Activated effector memory CD4-positive, alpha-beta T cell treated with anti-CD3 and anti-CD28 coated beads, Interleukin-2, amount 50 U/mL, for 16 hours (primary cell): ENCODE measurements at places on chromosomes 12 and 14.
A peak's percentile ranks its signal among the peaks of the same experiment; 100 is the strongest.

DNA sequence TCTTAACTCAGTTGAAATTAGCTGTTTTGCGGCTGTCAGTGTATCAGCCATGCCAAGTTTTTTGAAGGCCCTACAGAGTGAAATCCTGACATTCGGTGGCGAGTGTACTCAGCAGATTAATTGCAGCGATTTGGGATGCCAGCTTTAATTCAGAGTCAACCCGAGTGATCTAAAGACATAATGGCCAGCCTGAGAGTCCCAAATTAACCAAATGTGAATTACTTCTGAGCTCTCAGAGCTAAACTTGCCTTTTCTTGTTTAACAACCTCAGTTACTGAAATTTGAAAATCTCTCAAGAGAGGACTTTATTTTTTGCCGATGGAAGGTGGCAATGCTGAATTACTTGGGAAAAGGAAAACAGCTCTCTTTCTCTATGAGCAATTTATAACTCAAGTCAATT, 148.5 kb downstream of the GLT1D1 start:
- no peak for DNase-seq

DNA sequence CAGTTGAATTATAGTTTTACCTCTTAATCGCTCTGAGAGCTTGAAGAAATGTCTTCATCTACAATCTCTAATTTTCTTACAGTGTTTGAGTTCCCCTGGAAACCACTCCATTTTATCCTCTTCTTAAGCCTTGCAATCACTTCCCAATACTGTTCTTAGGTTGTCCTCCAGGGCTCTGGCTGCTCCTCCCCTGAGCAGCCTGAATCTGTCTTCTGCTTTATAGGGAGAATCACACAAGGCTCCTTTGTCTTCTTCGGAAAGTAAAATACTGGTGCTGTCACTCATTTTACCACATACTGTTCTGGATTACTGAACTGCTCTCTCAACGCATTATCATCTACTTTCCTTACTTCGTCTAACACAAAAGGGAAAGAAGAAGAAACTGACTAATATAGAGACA, 133.7 kb downstream of the MDGA2 start:
- DNase-seq, result no peak

DNA sequence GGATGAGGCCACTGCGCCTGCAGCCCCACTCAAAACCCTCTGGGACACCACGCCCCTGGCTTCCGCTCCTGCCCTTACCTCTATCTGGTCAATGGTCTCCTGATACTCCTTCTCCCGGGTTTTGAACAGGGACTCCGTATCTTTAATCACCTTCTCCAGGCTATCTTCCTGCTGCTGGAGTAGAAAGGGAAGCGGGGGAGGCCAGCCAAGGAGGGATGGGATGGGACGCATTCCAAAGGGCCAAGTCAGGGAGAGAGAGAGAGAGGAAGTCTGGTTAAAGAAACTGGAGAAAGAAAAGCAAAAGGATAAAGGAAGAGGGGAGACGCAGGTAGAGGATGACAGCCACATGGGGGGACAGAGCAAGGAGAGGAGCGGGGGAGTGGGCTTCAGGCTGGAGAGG, 7.9 kb downstream of the IFFO1 start:
- DNase-seq, result no peak

- DNase-seq, result no peak
Measured at GRCh38 chr12:96242597-96242996, 48.4 kb downstream of the ELK3 start.

DNA sequence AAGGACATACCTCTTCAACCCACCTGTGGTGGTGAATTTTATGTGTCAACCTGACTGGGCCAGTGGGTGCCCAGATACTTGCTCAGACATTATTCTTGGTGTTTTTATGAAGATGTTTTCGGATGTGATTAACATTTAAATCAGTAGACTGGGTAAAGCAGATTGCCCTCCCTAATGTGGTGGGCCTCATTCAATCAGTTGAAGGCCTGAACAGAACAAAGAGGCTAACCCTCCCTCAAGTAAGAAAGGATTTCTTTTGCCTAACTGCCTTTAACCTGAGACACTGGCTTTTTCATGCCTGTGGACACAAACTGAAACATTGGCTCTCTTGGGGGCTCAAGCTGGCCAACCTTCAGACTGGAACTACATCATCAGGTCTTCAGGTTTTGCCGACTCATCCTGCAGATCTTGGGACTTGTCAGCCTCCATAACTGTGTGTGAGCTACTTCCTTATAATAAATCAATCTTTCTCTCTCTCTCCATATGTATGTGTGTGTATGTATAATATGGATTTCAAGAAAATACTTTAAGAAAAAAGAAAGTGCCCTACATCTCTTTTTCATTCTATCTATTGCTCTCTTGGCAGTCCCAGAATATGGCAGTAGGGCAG, 39.4 kb downstream of the RTN1 start:
- no peak for DNase-seq

DNA sequence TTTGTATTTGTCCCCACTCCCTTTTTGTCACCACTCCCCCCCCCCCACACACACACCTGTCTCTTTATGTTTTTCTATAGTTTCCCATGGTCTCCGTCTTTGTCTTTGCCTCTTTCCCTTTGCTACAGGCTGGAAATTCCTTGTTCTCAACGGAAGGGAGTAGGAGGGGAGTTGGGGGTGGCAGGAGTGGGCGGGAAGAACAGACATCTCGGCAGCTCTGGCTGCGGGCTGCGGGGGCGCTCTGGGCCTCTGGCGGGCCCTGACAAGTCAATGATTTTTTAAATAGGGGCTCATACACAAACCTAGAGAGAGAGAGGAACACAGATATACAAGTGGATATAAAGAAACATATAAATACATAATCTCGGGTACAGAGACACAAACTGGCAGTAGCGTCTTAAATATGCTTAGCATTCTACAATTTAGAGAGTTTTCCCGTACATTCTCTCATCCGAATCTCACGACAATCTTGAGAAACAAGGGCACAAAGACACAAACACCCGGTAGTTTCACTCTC, 2.4 kb upstream of the NAB2 start:
- DNase-seq, result peak; percentile 84

DNA sequence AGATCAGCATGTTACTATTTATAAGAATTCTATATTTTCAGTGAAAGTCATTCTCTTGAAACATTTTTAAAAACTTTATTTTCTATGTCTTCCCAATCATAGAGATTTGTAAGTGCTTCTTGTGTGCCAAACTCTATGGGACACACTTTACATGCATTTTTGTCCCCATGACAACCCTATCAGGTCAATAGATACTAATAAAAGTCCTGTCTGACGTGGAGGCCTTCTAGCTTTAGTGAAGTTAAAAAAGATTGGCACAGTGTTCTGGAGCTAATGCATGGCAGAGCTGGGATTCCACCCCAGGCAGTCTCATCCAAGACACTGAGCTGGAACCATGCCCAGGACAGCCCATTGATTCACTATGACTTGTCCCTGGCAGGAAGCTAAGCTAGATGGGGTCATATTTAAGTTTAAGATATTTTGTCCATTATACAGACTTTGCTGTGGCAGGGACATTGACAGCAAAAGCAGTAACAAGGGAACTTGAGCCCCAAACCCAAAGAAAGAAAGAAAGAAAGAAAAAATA, 28.1 kb downstream of the TTC6 start:
- DNase-seq, result no peak

DNA sequence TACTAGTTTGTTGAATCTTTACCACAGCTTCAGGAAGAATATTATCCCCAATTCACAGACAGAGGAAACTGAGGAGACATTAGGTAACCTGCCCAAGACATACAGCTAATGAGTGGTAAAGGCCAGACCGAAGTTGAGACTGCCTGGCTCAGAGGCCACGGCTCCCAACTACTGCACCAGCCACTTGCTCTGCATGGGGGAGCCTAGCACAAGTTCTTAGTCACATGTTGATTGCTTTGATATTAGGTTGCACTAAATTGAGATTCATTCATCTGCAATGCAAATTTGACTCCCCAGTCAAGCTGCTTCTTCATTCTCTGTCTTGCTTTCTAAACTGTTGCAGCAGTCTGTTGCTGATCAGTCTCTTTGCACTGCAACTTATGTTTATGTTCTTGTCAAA, 25.9 kb upstream of the POLR3B start:
- no peak for DNase-seq

GRCh38 chr14:102275866-102276265, 29.1 kb downstream of the MOK start:
- no peak for DNase-seq

DNA sequence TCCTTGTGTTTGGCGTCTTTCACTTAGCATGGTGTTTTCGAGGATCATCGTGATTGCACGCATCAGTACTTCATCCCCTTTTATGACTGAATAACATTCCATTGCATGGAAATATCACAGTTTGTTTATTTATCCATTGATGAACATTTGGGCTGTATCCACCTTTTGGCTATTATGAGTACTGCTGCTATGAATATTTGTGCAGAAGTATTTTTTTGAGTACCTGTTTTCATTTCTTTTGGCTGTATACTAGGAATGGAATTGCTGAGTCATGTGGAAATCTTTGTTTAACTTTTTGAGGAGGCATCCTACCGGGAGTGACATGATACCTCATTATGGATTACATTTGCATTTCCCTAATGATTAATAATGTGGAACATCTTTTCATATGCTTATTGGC, 66.4 kb downstream of the WNK1 start:
- DNase-seq, result no peak

- no peak for DNase-seq
Measured at GRCh38 chr12:3523728-3524127, 32.7 kb downstream of the PRMT8 start.

- no peak for DNase-seq
Measured at GRCh38 chr12:114679452-114679875, 4.5 kb downstream of the TBX3 start.

DNA sequence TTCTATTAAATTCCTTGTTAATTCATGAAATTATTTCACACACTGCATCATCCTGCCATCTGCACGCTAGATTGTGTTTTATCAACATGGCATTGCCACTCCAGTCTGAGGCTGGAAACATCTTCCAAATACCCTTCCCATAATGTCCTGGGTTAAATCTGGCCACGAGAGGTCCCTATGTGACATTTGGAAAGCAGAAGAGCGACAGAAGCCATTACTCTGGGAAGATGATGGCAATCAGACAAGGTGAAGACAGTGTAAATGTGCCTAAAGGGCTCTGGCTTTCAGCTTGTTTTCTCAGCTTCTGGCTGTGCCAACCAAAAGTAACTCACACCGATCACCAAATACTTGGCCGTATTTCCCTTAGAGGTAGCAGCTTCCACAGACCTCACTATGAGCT, 144.8 kb downstream of the CAPZA3 start:
- DNase-seq, result no peak

DNA sequence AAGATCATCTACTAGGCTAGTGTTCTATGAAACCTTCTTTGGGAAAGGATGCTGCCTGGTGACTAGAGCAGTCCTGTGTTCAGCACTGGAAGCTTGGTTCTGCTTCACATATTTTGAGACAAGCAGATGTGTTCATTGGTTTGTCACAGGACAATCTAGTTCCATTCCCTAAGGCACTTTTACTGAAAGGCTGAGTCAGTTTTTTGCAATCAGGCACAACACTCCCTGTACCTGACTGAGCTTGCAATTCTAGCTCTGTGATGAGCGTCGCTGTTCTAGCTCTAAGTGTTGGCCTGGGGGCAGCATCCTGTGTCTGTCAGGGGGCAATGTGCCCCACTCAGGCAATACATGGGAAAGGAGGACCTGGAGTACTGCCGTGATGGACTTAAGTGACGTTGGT, 144.4 kb downstream of the CAND1 start:
- DNase-seq, result no peak

- no peak for DNase-seq
Measured at GRCh38 chr14:37114559-37114958, 57.8 kb downstream of the SLC25A21 start.

DNA sequence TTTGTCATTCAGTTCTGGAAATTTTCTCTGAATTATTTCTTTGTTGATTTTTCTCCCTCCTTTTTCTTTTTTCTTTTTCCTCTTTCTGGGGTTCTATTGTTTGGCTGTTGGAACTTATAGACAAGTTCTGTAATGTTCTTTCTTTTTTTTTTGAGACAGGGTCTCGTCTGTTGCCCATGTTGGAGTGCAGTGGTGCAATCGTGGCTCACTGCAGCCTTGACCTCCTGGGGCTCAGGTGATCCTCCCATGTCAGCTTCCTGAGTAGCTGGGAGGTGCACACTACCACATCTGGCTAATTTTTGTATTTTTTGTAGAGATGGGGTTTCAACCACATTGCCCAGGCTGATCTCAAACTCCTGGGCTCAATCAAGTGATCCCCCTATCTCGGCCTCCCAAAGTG, 30.1 kb upstream of the TBC1D30 start:
- no peak for DNase-seq

- DNase-seq, result no peak
Measured at GRCh38 chr12:54060174-54060974, 6.7 kb downstream of the HOXC4 start.

DNA sequence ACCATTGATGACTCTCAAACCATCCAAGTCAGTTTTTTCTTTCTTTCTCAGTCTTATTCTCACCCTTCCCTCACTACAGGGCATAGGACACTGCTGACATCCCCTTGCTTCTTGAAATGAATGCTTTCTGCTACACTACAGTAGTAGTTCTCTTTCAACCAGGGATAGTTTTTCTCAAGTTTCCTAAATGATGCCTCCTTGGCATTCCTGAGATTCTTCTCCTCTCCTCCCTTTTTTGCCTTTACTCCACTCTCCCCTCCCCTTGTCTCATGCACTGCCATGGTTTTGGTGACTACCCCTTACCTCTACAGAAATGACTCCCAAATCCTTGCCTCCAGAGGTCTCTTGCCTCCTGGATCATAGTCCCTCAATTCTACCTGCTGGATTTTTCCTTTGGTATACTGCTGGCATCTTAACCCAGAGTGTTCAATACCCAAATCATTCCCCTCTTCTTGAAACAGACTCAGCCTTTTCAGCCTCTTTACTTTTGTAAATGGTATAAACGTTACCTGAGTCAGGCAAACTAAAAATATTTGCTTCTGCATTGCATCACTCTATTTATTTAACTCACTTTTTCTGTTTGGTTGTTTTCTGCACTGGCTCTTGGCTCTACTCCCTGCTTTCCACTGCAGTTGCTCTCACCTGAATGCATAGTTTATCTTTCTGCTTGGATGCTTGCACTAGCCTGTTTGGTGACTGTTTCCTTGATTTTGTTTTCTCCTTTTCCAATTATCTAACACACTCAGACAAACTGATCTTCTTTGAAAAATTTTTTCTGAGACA, 211.6 kb upstream of the IGF1 start:
- DNase-seq, result no peak

- no peak for DNase-seq
Measured at GRCh38 chr14:86999036-86999435, 993.9 kb downstream of the GALC start.

GRCh38 chr12:131024721-131025120, 71.0 kb downstream of the ADGRD1 start:
- DNase-seq, result no peak
